Glutamatergic neuron (in vitro differentiated cells): ENCODE measurements at places on chromosomes 4 and X. TPM values are rescaled to one million over a fixed set of nuclear protein-coding genes. Genes with fewer than 3 reads are reported as not detected.

- no peak for DNase-seq
Observed at GRCh38 chrX:10047631-10048030, 80.5 kb downstream of the CLDN34 start.

DNA sequence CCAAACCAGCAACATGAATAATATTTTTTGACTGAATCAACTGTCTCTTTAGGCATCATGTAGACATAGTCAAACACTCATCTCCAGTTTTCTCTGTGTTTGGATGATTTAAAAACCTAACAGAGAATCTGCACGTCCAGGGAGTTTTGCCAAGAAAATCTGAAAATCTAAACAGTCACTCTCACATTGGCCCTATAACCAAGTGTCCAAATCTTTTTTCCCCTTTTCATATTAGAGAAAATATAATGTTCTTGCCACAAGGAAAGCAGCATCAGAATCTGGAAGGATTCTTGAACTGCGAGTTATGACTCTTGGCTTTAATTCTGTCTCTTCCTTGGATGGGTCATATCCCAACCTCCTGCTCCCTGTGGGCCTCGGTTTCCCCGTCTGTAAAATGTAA is 8.8 kb upstream of the CHRDL1 start:
- no peak for DNase-seq

- DNase-seq, result no peak
Observed at GRCh38 chrX:54776987-54777672, 20.9 kb downstream of the ITIH6 start.

Gene GAGE2A
- not detected for total RNA-seq

GRCh38 chrX:18890724-18891547 is 93.0 kb downstream of the PHKA2 start:
- peak; percentile 37 for DNase-seq

DNA sequence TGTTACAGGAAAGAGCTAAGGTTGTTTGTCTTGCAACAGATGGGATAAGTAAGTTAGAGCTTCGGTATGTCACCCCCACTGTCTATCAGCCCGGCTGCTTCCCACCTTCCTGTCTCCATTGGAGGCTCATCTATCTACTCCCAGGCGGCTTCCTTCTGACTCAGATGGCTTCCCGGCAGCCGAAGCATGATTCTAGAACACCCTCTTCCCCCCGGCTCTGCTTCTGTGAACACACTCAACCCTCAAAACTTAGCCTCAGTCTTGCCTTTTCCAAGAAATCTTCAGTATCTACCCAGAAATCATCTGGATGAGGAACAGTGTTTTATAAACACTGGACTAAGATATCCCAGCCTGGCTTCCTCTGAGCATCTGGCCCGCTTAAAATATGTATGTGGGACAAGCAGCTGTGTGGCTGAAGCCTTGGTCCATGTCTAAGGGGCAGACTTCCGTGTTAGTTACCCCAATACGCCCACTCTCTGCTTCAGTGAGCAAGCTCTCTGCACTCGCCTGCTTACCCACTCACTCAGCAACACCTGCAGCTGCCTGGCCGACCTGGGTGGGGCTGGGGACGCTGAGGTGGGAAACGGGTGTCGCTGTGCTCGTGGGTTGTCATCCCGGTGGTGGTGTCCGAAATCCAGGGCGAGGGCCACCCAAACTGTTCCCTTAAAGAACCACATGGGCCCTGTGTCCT is 12.0 kb upstream of the SLC2A9 start:
- DNase-seq, result no peak

- DNase-seq, result no peak
Observed at GRCh38 chrX:97682991-97683840, 799.5 kb downstream of the RPA4 start.

GRCh38 chr4:2070421-2071251 is 11.5 kb downstream of the NAT8L start:
- peak; percentile 12 for DNase-seq

DNA sequence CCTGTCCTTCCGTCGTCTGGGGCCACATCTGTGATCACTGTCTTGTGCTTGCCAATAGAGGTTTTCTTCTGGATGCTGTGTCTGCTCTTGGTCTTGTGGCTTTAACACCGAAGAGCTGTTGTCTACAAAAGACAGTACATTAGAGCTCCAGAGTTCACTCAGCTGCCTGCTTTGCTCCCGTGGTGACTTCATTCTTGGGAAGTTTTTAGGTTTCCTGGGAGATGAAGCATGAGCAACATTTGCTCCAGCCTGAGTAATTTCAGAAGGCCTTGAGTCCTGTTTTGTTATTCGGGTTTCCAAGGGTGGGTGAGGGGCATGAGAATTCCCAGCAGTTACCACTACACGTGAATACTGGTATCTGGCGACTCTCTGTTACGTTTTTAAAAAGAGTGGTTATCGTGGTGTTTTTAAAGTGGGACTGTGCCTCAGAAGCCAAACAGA is 189.2 kb downstream of the SHROOM3 start:
- no peak for DNase-seq

DNA sequence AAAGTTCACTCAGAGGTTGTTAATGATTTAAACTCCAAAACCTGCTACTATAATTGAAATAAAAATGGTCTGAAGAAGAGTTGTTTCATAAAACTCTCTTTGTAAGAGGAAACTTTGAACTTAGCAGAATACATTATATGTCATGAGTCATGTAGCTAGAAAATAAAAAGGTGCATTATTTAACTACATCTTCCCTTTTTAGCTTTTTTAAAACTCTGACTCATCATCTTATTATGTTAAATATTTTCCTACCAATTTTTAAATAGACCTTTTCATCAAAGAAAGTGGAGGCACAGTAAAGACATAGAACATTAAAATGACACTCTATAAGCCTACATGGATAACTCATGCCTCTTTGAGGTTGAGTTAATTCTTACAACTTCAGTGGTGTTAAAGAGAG is 1.2 kb upstream of the ZNF827 start:
- no peak for DNase-seq

Gene BMP3
- total RNA-seq, result 1.8 TPM

DNA sequence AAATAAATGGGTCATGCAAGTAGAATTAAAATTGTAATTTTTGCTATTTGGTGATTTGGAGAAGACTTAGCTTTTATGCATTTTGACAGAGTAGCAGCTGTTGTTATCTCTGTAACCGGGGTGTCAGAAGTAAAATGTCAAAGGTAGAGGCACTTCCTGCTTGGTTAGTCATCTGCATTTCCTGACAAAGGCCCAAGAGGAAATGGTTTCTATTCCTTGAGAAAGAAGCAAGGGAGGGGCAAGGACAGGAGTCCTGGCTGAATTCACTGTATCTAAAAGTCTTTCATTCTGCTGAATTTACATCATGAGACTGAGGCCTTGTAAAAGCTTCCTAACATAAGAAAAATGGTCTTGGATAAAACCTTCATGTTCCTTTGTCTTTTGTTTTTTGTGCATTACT is 550.9 kb upstream of the BOD1L1 start:
- no peak for DNase-seq

- no peak for DNase-seq
Observed at GRCh38 chr4:138567696-138568095, 325.5 kb upstream of the SLC7A11 start.

DNA sequence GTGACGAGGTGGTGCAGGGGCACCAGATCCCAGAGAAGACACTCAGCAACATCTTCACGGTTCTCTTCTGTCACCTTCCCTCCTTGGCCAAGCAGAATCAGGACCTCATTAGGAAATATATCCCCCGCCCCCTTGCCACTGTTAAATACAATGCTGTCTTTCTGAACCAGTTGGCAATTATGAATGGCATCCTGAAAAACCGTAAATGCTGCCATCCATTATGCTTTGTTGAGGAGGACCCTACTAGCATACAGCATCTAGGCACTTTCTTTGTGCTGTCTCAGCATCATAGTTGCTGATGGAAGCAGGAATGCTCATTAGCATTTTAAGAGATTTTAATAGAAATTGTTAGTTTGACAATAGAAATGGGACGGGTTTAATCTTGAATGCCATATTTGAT is 138.5 kb downstream of the DCLK2 start:
- no peak for DNase-seq

DNA sequence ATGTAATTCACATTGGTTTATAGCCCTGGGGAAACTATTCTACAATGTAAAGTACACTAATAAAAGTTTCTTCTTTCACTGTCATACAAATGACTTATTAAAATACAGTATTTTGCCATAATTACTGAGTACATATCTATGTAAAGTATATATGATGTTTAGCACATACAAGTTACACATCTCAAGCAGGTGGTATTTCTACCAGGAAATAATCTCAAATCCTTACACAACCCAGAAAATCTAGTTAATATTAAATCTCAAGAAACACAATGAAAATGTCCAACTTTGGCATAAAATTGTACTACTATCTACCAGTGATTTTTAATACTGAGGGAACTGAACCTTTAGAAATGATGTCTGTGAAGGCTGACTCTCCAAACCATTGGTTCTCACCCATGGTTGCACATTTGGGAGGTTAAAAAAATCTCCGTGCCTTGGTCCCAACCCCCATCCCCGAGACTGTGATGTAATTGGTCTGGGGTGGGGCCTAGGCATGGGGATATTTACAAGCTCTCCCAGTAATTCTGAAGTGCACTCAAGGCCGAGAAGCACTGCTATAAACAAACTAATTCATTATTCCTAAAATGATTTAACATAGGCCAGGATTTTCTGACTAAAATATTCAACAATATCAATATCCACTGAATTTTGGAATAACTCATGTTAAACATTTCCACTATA is 27.6 kb downstream of the MAP3K15 start:
- DNase-seq, result no peak

DNA sequence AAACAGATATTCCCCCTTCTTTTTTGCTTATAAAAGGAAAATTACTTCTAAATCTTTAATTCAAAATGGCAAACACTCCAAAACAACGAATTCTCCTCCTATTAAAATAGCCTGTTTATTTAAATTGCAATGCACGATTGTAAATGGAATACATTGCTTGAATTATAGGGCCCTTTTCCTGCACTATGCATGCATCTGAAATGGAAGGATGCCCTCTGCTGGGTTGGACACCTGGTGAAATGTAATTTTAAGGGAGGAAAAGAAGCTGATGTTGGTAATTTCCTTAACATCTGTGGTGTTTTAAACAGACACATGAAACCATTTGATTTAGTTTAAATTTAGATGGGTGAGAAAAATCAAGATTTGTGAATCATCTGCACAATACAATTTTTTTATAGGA is 72.8 kb downstream of the GRXCR1 start:
- no peak for DNase-seq

- DNase-seq, result no peak
Observed at GRCh38 chr4:2299794-2300193, 37.9 kb upstream of the MXD4 start.

DNA sequence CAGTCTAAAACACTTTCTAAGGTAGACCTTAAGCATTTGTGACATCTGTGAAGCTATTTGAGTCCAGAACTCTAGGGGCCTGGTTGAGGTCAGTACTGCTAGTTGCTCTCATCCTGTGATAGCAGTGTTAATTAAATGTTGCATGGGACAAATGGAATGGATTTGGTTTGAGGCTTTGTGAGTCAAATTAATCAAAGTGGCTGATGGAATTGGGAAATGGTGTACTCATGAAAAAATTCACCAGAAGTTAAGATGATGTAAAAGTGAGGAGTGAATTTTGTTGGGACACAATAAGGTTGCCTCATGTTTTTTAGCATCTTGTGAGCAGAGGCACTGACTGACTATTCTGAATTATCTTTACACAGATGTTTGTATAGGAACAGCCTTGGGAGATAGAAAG is 99.2 kb upstream of the ARSJ start:
- no peak for DNase-seq

DNA sequence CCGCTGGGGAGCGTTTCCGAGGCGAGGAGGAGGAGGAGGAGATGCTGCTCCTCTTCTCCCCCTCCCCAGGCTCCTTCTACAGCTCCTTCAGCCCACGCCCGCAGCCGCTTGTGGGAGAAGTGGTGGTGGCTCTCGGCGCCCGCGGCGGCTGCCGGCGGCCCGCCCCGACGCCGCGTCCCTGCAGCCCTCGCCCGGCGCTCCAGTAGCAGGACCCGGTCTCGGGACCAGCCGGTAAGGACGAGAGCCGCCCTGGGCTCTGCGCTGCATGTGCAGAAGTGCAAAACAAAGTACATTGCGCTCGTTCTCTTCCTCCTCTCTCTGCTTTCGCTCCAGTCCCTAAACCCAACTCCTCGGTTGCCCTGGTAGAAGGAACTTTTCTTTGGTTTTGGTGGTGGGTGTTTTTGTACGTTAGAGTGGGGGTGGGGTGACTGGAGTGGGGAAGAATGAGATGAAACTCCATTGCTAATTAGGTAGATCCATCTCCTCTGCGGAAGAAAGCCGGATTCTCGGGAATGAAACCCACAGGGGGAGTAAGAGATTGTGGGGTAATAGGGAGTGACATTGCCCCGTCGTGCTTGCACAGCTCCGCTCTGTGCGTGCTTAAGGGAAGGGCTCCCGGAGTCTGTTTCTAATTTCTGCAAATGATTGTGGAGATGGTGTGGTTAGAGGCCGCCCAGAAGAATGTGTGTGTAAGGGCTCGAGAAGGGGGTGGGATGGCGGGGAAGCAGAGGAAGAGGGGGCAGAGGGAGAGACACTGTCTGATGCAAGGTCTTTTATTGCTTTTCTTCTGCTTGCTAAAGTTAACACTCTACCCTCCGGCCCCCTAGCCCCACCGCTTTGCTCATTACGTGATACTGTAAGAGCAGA is 677 bp downstream of the PTPN13 start:
- DNase-seq, result peak; percentile 65
